NCI-H82 (cell line): ENCODE measurements at places on chromosomes 2 and 18.

DNA sequence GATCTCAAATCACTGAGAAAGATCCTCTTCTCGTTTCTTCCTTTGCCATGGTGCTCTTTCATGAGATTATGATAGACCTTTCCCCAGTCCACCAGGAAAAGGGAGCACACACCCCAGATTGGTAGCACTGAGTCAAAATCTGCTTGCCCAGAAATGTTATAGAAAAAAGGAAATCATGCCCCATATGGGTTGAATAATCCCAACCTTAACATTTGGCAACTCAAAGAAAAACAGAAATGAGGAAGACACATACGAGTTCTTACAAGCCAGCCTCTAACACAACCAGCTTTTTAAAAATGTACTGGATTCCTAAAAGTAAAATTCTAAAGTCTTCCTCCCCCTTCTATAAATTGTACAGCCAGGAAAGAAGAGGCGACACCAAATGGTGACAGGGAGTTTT is 103.0 kb downstream of the ANKRD44 start:
- no peak for DNase-seq

DNA sequence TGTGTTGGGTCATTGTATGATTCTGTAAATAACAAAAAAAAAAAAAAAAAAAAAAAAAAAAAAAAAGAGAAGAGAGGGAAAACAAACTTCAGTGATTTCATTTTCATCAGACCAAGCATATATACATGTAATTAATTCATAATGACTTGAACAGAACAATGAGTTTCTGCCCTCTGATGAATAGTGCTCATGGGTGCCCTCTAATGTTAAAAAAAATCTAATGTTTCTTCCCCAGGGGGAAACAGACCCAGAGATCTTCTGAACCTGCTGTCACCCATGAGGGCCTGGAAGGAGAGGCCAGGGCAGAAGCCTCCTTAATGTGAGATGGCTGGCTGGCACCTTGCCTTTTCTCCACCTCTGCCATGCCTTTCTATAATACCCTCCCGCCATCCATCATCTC is 289.2 kb downstream of the ZNF521 start:
- peak; percentile 8 for DNase-seq

GRCh38 chr2:144456680-144457079 is 63.2 kb downstream of the ZEB2 start:
- DNase-seq, result peak; percentile 55

GRCh38 chr2:17148407-17149145 is 369.7 kb downstream of the RAD51AP2 start:
- DNase-seq, result peak; percentile 45

DNA sequence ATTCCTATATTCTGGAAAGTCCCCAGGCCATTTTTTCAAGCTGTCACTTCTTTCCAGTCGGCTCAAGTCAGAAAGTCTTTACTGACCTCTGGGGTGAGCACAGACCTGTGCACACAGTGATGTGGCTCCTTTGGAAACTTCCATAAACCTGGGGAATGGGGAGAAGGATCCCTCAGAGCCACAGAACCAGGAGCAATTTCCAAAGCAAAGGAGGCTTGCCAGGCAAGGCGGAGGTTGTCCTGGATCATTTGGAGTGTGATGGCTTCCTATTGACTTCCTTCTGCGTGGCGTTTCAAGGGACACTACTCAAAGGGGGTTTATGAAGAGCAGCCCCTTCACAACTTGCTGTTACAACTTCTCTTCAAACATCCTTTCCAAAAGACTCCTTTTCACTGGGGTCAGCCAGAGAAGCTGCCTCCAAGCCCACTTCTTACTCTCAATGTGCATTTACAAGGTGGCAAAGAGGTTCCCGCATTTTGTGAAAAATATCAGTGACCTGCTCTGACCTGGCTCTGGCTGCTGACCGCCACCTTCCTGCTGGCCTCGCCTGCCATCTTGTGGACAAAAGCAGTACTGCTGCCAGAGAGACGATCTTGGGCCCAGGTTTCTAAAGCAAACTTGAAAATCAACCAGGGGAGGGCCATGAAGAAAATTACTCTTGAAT is 18.2 kb upstream of the TMEM247 start:
- peak; percentile 70 for DNase-seq

- DNase-seq, result peak; percentile 56
These were observed 10.9 kb upstream of the HOXD1 start for GRCh38 chr2:176177580-176178037.

DNA sequence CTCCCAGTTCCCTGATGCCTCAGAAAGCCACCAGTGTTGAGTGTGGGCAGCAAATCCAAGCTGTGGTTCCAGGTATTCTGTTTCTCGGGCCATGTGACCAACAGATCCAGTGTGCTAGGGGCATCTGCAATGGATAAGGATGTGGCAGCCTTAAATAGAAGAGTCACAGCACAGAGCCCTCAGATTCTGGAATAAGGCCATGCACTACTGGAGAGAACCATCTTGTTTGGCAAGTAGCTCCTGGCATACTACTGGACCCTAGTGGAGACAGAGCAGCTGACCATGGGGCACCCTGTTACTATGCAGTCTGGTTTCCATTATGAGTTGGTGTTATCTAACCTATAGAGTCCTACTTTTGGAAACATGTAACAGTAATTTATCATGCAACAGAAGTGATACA is 53.3 kb upstream of the ZBTB7C start:
- DNase-seq, result no peak

DNA sequence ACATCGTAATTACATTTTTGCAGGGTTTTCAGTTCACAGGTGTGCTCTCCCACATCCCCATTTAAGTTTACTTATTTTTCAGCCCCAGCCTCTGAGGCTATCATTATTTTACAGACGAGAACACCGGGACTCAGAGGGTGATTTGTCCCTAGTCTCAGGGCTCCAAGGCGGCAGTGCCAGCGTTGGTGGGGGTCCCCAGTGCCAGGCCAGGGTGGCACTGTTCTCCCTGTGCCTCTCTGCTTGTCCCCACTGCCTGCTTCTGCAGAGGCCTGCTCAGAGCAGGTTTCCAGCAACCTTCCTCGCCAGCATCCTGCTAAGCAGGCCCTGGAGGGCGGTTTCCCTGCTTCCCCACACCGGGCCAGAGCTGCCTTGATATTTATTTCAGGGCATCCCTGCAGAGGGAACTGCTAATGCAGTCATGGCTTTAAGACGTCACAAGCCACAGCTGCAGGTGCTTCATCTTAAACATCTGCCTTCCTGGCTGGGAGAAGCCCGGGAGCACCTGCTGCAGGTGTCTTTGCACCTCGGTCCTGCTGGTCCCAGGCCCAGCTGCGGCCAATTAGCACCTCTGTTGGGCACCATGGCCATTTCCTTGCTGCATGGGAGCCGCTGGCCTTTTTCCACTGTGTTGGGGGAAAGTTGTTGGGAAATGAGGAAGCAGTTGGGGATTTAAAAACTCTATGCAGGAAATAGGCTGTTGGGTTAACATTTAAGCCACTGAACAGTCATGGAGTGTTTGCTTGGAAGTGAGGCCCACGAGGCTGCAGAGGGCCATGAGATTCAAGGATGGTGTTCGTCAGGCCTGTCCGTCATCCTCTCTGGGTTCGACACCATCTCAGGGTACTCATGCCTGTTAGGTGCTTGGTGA is 22.8 kb downstream of the HPCAL1 start:
- no peak for DNase-seq

DNA sequence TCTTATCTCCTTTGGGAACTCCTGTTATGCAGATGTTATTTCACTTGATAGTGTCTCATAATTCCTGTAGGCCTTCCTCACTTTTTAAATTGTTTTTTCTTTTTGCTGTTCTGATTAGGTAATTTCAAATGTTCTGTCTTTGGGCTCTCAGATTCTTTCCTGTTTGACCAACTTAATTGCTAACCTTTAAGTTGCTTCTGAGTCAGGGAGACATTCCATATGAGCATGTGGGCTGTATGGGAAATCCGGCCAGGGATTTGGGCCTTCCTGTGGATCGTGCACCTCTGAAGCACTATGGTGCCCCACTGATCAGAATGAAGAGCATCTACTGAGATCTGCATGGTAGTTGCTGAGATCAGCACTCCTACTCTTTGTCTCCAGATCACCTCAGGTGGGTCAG is 44.7 kb upstream of the REEP1 start:
- DNase-seq, result no peak

GRCh38 chr2:232363784-232364615 is 14.6 kb upstream of the ALPP start:
- DNase-seq, result no peak

DNA sequence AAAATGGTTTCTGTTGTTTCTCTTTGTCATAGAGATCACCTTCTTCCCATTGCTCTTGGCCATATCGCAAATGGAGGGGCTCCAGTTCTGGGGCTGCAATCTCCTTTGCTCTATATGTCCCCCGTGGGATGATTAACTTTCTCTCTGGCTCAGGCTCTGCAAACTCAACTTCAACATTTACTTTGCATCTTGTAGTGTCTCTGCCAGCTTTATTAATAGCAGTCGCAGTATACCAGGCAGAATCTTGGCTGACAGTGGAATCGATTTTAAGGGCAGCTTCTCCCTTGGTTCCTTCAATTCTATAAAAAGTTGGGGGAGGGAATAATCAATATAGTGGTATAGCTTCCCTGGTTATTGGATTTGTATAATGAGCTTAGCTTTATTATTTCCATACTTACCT is 30.5 kb downstream of the TTN start:
- DNase-seq, result no peak

- no peak for DNase-seq
These were observed 220.3 kb downstream of the ANAPC1 start for GRCh38 chr2:111663471-111664274.

DNA sequence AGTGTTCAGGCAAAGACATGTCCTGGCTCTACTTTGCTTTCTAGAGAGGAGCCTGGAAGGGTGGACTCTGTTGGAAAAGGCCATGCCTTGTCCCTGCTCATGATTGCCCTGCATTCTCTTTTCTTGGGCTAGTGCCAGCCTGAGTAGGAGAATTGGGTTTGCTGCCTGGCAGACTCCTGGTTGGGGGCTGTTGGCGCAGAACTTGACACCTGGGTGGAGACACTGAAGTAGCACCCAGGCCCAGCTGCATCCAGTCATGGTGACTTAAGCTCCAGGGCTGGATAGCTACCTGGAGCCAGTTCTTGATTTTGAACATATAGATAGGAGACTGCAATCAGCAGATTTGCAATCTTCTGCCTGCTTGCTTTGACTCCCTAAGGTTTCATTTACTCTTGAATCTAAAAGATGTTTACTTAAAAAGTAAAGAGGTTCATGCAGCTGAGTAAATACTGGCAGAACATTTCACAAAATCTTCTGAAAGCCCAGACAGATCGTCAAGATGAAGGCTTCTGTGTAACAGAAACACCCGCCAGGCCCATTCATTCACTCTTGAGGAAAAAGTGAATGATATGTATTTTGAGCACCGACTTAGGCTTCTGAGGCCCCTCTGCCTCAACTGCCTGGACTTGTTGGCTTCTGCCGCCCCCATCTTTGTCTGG is 38.0 kb upstream of the YWHAQ start:
- peak; percentile 70 for DNase-seq

GRCh38 chr2:239166201-239166834 is 234.5 kb downstream of the HDAC4 start:
- DNase-seq, result no peak

- DNase-seq, result no peak
These were observed 70.3 kb upstream of the SLC9A2 start for GRCh38 chr2:102549027-102549426.
